ENCODE measurements at places on chromosomes 12 and 14.

DNA sequence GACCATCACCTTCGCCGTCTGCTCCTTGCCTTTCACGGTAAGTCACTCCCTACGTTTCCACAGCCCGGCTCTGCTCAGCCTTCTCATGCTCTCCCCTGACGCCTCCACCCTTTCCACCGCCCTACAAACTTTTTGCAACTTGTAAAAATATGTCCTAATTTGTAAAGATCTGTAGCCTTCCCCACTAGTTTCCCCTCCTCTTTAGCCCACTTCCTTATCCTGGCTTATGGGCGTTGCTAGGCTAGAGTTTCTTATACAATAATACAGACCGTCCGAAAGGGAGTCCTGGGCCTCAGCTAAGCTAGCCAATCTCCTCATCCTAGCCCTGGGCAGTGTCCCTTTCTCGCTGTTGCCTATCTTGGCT lies 1.2 kb downstream of the PTGER2 start:
- DNase-seq = no peak

- no peak for DNase-seq
Observed at GRCh38 chr12:21694660-21695059, 37.0 kb upstream of the LDHB start.

- peak; percentile 50 for DNase-seq
Observed at GRCh38 chr12:68240079-68240478, 13.3 kb downstream of the IL22 start.

- no peak for DNase-seq
Observed at GRCh38 chr12:23686095-23686494, 263.4 kb downstream of the SOX5 start.

DNA sequence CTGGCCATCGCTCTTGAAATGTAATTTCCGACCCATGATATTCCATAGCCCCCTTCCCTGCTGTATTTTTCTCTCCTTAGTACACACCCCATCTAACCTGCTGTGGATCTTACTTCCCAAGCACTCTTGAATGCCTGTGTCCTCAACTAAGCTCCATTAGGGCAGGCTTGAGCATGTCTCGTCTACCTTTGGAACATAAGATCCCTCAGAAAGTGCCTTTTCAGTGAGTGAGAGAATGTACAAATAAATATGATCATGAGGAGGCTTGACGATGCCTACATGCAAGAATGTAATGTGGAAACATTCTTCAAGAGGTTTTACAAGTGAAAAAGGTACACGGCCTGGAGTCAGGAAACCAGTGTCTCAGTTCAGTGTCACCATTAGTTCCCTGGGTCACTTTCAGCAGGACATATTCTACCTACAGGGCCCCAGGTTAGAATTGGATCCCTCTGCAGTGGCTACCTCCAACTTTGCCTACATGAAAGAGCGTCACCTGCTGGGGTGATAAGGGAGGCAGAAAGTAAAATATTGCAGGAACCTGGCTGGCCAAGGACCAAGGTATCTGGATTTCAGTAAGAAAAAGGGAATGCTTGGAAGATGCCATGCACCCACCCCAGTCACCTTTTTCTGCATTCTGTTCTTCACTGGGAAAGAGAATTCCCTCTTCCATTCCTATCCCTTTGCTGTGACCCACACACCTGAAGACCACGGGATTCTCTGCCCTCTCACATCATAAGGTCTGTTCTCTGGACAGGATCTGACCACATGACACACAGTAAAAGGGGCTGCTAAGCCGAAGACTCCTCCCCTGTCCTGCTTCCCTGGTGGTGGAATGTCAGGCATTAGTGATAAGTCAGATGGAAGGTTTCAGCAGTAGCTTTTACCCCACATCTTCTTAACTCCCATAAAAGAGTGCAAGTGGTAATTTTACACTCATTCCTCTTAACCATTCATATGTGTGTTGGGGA lies 24.6 kb upstream of the SERPINA1 start:
- no peak for DNase-seq

- DNase-seq = no peak
Observed at GRCh38 chr12:18556161-18556560, 181.7 kb downstream of the PLCZ1 start.

DNA sequence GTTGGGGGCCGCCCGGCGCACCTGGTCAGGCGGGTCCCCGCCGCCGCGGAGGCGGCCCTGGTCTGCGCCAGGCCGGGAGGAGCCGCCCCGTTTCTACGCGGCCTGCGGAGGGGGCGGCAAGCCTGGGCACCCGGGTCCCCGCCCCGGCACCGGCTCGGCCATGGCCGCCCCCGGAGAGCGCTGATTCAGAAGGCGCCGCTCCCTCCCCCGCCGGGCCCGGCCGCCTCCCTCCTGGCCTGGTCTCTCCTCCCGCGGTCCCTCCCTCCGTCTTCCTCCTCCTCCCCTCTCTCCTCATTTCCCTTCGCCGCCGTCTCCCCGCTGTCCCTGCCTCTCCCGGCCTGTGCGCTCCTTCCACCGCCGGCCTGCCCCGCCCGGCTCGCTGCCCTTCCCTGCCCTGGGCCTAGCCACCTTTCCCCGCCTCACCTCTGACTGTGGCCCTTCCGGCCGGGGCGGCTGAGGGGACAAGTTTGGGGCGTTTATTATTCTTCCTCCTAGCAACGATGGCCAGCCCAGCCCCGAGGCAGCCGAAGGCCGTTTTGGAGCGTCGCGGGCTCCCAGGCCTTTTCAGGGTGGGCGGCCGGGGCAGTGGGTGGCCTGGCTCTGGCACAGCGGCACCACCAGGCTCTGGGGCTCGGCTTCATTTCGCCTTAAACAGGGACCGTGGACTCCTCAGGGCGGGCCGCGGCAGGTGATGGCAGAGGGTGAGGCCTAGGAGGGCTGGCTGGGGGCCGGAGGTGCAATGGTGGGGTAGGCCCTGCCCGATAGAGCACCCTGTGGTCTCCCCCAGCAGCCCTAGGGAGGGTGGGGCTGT lies 768 bp downstream of the CEP170B start:
- DNase-seq = peak; percentile 85

DNA sequence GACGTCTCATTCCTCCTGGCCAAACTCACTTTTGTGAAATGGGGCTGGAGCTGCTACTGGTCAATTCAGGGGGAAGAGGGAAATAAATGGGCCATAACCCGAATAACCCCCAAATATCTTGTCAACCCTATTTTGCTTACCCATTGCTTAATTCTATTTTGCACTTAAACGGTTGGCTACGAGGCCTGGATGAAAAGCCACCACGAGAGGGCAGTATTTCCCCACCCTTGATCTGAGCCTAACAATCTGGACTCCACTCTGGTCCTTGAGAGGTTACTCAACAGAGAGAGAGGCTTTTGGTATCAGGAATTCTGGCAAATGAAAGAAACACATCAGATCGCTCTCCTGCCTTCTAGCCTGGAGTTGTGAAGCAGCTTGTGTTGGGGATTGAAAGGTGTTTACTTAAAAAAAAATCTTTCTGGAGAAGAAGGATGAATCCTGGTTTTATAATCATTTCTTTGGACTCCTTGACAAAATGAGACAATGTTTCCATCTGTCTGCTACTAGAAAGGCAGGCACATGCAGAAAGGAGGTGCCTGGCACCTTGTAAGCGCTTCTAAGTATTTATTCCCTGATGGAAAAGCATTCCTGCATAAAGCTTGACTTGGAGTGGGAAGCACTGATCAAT lies 22.4 kb upstream of the FBXO21 start:
- DNase-seq = peak; percentile 80

GRCh38 chr14:68932231-68932630 lies 46.9 kb downstream of the ACTN1 start:
- no peak for DNase-seq

DNA sequence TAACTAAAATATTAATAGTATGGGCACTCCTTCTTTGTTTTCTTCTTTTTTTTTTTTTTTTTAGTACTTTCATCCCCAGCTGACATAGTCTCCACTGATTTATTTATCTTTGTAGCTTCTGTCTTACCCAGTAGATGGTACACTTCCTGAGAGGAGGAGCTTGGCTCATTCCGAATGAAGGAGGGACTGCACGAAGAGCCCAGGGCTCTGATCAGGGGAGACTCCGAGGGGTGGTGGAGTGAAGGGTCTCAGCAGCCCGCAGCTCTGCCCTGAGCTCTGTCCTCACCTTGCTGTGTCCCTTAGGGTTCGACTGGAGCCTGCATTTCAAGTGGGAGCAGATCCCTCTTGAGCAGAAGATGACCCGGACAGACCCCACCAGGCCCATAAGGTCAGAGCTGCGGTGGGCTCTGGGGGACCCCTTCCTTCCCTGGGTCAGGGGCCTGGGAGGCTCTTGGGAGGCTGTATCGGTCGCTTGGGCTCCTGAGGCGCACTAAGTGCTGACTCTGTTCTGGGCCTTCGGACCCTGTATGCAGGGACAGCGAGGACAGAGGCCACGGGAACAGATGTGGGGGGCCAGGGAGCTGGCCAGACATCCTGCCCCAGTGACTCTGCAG lies 65.2 kb downstream of the ERH start:
- DNase-seq = no peak

DNA sequence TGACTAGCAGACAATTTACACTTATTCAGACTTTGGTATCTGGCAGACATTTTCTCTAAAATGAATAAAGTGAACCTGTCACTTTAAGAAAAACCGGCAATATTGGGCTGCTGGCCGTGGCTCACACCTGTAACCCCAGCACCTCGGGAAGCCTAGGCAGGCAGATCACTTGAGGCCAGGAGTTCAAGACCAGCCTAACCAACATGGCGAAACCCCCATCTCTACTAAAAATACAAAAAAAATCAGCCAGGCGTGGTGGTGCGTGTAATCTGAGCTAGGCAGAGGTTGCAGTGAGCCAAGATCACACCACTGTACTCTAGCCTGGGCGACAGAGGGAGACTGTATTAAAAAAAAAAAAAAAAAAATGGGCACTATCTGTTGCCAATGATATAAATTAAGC lies 11.5 kb downstream of the DUSP16 start:
- no peak for DNase-seq

- no peak for DNase-seq
Observed at GRCh38 chr14:64684091-64684490, 20.1 kb upstream of the PLEKHG3 start.

Measured in hepatic stellate cell (primary cell).